ENCODE measurements at places on chromosomes 12 and 14.
A peak's percentile ranks its signal among the peaks of the same experiment; 100 is the strongest.

GRCh38 chr12:124520907-124521306, 46.5 kb downstream of the NCOR2 start:
- no peak for DNase-seq

GRCh38 chr14:101945171-101945570, 19.2 kb upstream of the DYNC1H1 start:
- no peak for DNase-seq

DNA sequence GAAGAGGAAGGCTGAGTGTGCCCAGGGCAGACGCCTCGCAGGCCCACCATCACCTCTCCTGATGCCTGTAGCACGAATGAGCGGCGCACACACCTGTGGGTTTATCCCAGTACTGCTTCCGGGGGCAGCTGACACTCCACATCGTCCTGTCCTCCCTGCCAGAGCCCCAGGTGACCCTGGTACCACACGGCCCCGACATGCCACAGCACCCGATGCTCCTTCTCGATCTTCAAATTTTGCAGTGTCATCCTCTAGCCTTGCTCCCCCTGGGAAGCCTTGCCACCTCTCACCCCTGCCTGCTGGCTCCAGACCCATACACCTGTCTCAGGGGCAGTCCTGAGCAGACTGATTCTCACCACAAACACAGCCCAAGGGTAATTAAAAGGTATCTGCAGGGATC, 40.6 kb downstream of the ANO2 start:
- DNase-seq = no peak

DNA sequence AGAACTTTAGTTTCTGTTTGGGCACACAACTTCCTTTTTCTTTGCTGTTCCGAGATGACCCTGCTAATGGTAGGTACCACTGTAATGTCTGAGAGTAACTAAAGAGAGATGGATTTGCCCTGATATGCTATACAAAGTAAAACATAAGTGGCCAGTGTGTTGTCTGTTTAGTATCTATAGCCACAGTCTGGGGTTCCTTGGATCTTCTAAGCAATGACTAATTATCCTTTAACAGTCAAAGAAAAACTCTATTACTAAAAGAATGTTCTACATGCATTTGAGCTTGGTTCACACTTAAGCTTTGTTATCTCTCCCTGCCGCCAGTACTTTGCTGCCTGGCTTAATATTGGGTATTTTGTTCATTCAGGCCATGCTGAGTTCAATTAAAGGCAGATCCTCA, 1051.9 kb upstream of the FLRT2 start:
- DNase-seq = no peak

- DNase-seq = no peak
Measured at GRCh38 chr14:65079201-65079600, 23.1 kb downstream of the MAX start.

- DNase-seq = no peak
Measured at GRCh38 chr12:41536813-41537490, 348.8 kb downstream of the PDZRN4 start.

DNA sequence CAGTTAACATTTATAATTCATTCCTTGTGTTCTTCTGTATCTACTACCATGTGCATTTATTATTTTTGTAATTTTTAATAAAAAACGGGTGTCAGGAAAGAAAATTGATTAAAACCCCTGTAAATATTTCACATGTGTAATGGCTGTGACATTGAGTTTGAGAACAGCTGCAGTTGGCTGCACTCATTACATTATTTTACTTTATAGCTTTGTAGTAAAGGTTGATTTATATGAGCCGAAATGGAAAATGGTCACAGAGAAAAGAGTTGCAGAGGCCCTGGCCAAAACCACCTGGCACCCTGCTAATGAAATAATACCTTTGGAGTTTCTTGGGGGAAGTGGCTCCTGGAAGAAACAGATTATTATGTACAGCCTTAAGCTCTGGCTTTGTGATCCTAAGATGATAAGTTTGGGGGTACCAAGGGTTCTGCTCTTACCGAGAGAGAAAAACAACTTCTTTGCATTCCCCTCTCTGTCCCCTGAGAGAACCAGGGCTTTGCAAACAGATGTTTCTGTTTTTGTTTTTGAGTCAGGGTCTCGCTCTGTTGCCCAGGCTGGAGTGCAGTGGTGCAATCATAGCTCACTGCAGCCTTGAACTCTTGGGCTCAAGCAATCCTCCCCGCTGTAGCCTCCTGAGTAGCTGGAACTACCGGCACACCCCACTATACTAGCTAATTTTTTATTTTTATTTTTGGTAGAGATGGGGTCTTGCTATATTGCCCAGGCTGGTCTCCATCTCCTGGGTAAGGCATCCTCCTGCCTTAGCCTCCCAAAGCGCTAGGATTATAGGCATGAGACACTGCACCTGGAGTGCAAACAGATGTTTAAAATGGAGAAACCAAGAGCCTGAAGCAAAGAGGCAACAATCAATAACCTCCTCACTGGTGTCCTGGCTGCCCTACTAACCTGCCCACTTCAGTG, 9.7 kb upstream of the DYNLL1 start:
- DNase-seq = no peak

GRCh38 chr12:47070310-47070709, 9.1 kb upstream of the PCED1B start:
- DNase-seq = no peak

- DNase-seq = no peak
Measured at GRCh38 chr12:108640802-108641445, 7.2 kb upstream of the SELPLG start.

DNA sequence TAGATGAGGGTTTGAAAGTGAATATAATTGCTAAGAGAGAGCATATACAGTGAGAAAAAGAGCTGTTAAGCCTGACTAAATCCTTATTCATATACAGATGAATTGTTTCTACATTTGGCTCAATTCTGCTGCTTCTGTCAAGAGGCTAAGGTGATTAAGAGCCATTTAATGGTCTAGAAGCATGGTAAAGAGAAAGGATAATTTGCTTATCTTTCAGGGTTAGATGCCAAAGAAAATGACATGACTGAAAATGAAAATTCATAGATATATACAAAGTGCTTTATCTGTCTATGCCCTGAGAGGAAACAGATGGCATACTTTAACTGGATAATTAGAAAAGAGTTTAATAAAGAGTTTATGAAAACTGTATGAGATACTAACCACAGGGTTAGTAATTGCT, 834.9 kb downstream of the SLC6A15 start:
- DNase-seq = no peak

GRCh38 chr12:10153271-10154144, 18.4 kb downstream of the OLR1 start:
- peak; percentile 1 for DNase-seq

- no peak for DNase-seq
Measured at GRCh38 chr12:110556705-110557104, 26.4 kb downstream of the PPTC7 start.

GRCh38 chr12:94145191-94145983, 3.0 kb upstream of the PLXNC1 start:
- DNase-seq = no peak

DNA sequence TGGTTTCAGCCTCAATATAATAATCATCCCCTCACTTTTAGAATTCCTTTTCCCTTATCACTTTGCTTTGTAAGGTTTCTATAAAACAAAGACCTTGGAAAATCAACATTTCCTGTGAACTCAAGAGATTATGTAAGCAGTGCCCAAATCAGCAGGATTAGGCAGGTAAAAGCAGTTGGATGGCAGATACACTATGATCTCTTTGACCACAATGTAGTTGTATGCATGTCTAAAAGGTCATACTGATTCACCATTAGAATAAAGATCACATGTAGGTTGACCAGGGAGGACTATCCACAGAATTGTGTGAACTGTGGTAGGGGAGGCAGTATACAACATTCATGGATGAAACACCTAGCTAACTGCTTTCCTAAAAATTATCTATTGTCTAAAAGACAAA, 57.5 kb downstream of the DENND5B start:
- no peak for DNase-seq

DNA sequence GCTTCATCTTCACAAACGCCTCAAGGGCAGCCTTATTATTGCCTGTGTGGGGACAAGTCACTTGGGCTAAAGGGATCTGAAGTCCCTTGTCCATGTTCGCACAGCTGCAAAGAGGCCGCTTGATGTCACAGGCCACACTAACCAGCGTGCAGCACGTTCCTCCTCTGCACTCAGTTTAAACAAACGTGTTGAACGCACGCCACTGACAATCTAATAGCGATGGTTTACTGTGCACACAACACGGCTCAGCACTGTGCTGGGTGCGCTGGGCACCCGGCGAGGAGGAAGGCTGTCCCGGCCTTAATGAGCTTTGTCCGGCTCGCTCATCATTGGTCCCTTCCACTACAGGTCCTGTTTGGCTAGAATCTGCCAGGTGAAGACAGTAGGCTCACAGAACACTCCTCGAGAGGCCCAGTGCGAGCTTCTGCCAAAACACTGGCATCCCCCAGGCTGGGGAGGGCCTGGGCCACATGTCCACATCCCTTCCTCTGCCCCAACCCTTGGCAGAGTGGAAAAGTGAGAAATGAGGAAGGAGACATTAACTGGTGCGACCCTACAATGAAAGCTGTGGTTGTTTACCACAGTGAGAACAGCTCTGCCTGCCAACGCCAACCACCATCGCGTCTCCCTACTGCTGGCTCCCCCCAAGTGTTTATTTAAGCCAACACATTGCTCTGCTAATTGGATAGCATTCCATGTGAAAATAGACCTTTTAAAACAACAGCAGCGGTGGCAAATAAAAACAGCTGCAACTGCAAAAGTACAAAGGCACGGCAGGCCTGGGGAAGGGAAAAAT, 113.2 kb downstream of the RBM19 start:
- no peak for DNase-seq

DNA sequence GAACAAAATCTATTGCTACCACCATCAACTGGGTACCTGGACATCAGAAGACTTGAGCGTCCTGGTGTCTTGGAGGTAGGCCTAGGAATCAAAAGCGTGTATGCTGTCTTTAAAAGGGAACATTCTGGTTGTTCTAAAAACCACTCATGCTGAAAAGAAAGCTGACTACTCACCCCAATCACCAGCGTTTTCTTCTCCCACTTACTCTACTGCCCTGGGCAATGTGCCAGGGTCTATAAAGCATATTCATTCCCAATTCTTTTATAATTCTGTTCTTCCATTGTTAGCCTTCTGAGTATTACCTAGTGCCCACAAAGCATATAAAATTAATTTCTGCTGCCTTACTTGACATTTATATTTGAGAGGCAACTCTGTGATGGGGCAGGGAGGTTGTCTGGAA, 133.4 kb downstream of the KCNA5 start:
- no peak for DNase-seq

GRCh38 chr12:123984903-123985302, 11.9 kb downstream of the ZNF664 start:
- no peak for DNase-seq

DNA sequence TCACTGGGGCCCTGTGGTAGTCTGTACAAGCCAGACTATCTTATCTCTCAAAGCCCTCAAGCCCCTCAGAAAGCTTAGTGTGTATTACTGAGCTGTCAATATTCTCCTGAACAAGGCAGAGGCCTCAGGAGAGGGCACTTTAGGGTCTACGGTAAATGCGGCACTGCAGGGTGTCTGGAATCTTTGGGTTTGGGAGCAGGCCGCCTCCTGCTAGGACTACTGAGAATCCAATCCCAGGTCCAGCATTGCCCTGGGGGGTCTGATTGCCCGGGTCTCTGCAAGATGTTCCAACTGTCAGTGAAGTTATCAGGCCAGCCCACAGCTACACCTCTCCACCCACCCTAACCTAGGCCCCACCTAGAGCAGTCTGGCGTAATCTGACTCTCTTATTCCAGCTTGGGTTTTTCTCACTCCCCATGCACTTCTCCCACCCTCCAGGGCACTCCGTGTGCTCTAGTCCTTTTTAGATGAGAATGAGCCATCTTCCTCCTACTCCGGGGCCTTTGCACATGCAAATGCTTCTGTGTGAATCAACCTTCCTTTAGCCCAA, 4.3 kb upstream of the ZFP36L1 start:
- no peak for DNase-seq

- no peak for DNase-seq
Measured at GRCh38 chr14:99185436-99186068, 86.4 kb downstream of the BCL11B start.

DNA sequence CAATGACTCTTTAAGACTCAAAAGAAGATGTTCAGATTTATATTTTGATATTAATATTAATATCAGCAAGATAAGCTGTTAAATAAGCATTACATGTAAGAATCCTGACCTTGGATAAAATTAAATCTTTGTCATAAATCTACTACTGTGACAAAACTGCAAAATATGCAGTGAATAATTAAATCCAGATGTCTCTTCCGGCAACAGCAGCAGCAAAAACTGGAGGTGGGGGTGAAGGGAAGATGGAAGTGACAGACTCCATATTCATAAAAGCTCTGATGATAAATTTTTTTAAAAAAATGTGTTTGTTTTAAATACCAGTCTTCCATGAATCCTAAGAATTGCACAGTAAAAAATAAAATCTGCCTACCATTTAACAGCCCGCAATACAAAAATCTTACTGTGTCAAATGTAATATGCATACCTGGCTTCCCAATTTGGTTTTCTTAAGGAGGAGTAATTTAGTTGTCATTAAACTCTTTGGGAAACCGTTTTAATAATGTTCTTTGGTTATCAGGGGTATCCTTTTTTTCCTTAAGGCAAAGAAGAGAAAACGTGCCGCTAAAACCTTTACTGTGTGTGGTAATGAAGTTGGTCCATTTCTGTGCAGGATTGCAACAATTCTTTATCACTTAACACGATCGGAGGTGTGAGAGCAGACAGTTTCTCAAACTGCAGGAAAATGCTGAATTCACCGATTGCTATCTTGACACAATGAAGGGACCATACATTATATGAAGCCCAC, 478.2 kb downstream of the DIO2 start:
- DNase-seq = no peak

- DNase-seq = no peak
Measured at GRCh38 chr14:69763761-69764510, 3.0 kb upstream of the SRSF5 start.

- DNase-seq = no peak
Measured at GRCh38 chr14:41302776-41303175, 303.9 kb upstream of the LRFN5 start.

- DNase-seq = no peak
Measured at GRCh38 chr12:29320295-29321085, 60.5 kb downstream of the ERGIC2 start.

GRCh38 chr12:109443794-109444193, 33.3 kb downstream of the KCTD10 start:
- DNase-seq = no peak

- DNase-seq = no peak
Measured at GRCh38 chr12:96850676-96851075, 56.4 kb upstream of the NEDD1 start.
